HT-29 (cell line): ENCODE measurements at places on chromosomes 5 and 9. TPM values are rescaled to one million over a fixed set of nuclear protein-coding genes. Genes with fewer than 3 reads are reported as not detected.

TRIM7 gene
- total RNA-seq: 2.9 and 5.5 TPM in 2 replicates

NIPSNAP3A gene
- 7.0 TPM in 2 replicates for total RNA-seq

RNF224 gene
- 0.38 TPM in 1 of 2 replicates, not detected in the other for total RNA-seq

IL5 gene
- not detected in 2 replicates for total RNA-seq

NR5A1 gene
- 0.16 and 0.28 TPM in 2 replicates for total RNA-seq

GABRA1 gene
- not detected in 2 replicates for total RNA-seq

SH3RF2 gene
- total RNA-seq: 13.9 and 15.9 TPM in 2 replicates

CDKN2B-AS1 gene
- total RNA-seq: 6.7 and 6.9 TPM in 2 replicates

UGT3A2 gene
- not detected in 2 replicates for total RNA-seq

GPR21 gene
- total RNA-seq: 0.44 TPM in 1 of 2 replicates, not detected in the other

- no peak for DNase-seq
Measured at GRCh38 chr5:154937186-154937717, 759 bp downstream of the GEMIN5 start.

DNA sequence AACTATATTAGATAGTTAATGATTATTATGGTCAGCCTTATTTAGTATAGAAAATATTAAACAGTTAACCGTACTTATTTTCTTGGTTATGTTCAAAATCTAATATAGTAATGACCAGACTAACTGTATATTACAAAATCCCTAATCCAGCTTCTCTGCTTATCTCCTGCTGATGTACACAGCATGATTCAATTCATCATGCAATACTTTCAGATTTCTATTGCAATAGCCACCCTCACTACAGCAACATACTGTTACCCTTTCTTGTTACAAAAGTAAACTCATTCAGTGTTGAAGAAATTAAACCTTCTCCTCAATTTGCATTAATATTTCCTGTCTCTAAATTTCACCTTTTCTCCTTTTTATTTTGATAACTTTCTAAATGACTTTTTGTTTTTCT lies 1375.0 kb upstream of the NUDT12 start:
- DNase-seq: no peak

- no peak for DNase-seq
Measured at GRCh38 chr9:22170556-22170955, 161.5 kb upstream of the CDKN2B start.

DNA sequence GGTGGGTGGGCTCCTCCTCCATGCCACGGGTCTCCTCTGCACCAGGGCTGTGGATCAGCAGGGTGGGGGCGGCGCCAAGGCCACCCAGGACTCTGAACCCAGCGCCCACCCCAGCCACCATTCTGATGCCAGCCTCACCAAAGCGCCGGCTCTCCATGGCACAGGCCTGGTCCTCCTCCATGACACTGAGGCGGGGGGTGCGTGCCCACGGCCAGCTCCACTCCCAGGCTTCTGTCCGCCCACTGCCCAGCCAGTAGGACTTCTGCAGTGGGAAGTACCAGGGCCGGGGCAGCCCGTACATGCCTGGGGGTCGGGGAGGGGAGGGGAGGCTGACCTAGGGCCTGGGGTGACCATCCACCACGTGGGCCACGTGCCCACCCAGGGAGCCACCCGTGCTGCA lies 11.6 kb downstream of the ABCA2 start:
- DNase-seq: no peak

GRCh38 chr9:87910821-87911220 lies 6.9 kb upstream of the SPATA31C1 start:
- DNase-seq: no peak

GRCh38 chr5:94928891-94929290 lies 310.4 kb downstream of the SLF1 start:
- DNase-seq: no peak

DNA sequence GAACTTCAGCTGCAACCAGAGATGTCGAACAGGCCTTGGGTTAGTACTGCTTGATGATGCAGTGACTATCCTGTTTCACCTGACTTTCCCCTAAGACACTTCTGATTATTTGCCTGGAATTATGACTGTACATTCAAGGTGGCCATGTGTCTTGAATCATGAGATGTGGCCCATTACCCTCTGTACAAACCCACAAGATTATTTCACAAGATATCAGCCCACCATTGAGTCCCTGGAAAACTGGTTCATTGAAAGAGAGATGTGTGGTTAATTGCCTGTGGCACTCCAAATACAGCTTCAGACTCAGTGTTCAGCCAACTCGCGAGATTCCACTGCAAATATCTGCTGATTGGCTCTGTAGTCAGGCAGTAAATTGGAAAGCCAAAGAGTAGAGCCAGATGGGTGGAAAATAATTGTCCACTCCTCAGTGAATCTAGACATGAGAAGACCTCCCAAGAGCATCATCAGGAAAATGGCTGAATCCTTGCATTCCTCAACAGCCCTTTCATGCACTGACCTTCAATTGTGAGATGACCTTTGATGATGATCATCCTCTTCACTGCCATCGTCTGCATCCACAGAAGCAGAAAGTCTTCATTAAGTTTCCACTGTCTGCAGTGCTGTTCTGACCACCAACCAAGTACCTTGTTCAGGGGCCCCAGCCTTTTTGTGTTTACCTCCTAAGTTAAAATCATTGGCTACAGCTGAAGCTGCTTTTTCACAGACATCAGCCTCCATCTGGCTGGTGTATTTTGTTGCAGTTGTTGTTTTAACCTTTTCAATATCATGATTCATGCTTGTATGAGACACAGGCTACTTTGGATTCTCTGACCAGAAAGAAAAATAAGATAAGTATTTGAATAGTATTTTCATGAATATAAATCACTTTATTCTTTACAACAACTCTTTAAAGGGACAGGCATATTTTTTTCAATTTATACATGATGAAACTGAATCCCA lies 75.2 kb downstream of the ESM1 start:
- no peak for DNase-seq

DNA sequence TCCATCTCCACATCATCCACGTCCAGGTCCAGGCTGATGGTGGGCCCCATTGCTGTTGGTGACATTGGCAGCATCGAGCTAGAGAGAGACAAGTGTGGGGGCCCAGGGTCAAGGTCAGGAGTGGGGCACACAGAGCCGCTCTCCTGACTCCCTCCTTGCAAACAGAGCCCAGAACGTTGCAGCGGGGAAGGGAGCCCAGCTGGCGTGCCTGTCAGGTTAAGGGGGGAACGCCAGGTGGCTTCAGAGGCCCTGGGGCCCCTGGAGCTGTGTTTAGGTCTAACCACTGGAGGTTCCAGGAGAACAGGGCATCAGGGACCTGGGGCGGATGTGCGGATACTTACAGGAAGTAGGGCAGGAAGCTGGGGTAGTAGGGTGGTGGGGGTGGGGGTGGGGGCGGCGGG lies 7.5 kb downstream of the RNF44 start:
- no peak for DNase-seq

GRCh38 chr9:98940276-98940675 lies 3.4 kb upstream of the COL15A1 start:
- DNase-seq: no peak

- peak; percentile 88 for DNase-seq
Measured at GRCh38 chr5:172479034-172479783, 24.9 kb upstream of the SH3PXD2B start.

GRCh38 chr9:18598969-18599368 lies 125.0 kb downstream of the ADAMTSL1 start:
- no peak for DNase-seq

DNA sequence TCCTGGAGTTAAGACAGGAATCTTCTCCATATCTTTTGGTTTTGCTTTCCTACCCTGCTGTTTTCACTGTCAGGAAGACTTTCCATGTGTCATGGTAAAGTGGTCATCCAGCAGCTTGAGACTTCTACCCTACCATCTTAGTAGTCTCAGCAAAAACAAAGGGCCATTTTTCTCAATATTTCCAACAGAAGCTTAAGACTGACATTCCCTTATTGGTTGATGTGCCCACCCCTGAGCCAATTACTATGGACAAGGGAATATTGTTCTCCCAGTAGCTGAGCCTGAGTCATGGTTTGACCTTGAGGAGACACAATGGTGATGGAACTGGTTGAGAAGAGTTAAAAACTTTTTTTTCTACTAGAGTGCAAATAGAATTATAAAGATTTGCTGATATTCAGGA lies 105.6 kb downstream of the CSNK1G3 start:
- no peak for DNase-seq

DNA sequence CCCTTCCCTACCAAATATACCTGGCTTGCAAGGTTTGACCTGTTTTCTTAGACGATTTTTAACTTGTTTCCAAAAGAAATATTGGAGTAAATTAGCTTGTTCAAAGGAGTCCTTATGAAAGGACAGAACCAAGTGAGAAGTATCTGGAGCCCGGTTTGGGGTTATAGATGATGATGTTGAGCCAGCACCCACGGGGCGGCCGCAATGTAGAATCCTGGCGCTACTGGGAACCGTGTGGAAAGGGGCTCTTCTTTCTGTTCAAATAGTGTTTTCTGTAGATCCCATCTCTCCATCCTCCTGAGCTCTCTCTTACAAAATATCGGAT lies 517 bp upstream of the EXOSC2 start:
- no peak for DNase-seq

GRCh38 chr9:125145425-125145824 lies 2.1 kb upstream of the SCAI start:
- no peak for DNase-seq

DNA sequence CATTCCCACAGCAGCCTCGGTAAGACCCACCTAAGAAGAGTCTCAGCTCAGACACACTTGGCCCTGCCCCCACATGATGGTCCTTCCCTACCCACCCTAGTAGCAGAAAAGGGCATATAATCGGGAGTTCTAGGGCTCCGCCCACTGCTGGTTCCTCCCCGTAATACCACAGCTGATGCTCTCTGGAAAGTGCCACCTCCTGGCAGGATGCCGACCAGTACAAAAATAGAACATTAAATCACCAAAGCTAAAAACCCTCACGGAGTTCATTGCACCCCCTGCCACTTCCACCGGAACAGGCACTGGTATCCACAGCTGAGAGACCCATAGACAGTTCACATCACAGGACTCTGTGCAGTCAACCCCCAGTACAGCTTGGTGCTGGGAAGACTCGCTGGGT lies 271.3 kb downstream of the KIAA0825 start:
- no peak for DNase-seq

DNA sequence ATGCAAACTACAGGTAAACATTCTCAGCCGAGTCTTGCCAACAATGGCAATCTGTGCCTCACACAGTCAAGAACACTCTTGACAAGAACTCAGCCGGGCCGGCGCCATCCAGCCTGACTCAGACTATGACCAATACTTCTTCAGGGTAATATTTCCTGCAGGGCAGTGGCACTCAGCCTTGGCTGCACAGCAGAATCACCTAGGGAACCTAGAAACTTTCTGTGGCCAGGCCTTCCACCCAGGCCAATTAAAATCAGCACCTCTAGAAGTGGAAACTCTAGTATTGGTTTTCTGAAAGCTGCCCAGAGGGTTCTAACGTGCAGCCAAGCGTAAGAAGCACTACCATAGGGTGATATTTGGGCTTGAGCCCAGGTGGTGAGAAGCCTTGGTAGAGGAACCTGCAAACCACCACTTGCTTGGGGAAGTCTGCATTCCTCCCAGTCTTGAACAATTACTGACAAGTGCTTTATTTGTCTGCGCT lies 120.6 kb downstream of the TTLL11 start:
- no peak for DNase-seq

DNA sequence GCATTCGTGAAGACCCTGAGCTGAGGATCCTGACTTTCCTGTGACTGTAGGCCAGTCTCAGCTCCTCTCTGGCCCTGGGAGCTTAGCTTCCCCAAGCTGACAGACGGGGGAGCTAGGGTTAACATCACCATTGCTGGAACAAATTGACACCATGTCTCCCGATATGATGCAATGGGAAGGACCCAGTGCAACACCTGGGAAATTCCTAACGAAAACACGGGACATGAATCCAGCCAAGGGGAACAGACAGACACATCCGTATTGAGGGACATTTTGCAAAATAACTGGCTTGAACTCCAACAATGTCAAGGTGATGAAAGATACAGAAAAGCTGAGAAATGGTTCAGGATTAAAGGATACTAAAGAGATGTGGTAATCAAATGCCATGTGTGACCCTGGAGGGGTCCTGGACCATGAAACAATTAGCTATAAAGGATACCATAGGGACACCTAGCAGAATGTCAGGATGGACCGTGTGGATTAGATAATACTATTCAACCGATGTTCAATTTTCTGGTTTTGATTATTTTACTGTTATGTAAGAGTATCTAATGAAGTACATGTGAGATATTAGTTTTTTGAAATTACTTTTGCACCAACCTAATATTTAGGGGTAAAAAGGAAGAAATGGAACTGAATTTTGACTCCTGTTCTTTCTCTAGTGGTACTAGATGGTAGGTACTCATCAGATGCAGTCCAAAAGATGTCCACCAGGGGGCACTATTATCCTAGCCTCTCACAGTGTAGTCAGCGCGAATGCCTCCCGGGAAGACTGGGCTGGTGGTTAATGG lies 52.7 kb downstream of the NDST1 start:
- DNase-seq: peak; percentile 97

DNA sequence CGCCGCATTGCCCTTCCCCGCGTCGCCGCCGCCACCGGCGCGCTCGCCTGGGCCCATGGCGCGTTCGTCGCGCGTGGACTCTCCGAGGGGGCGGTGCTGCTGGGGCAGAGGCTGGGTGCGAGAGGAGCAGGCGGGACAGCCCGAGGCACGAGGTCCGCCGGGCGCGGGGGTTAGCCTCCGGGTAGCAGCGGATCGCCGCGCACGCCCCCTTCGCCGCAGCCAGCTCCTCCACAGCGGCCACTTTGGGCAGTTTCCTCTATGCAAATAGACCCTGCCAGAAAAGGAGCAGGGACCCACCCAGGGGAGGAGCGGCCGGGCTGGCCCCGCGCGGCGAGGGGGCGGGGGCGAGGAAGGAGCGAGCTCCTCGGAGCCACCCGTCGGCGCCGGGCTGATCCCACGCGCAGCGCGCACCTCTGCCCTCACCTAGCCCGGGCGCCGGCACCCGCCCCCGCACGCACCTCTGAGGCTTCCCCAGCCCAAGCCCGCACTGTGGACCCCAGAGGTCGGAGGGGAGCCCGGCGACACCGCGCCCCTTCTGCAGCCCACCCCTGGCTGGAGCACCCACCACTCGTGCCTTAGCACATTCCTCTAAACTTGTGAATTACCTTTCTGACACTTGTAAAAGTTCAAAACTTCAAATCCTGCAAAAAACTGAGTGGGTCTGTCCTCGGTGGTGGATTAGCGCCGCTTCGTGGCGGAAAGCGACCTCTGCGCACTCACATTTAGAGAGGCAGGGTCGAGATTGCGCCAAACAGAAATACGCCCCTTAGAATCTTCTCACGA lies at the start of gene COL23A1:
TSS of gene COL23A1 (minus strand) at position 253 of the 783 bp plus-strand sequence.
- DNase-seq: no peak

GRCh38 chr9:112422417-112423148 lies 42.7 kb downstream of the HSDL2 start:
- no peak for DNase-seq

DNA sequence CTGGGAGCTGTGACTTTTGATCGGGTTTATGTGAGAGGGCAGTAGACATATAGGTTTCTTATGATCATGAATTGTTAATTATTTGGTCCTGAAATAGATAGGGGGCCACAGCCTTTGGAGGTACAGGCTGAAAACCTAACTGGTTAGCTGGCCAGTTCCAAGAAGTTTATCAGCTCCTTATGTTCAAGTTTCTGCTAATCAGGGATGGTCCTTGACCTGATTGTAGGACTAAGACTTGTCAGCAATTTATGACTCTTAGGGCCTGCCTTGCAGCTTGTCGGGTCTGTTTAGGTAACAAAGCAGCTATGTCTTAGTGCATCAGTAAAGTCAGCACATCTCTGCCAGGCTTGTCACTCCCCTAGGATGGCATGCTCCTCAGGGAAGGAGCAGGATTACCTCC lies 151.8 kb upstream of the RUSC2 start:
- no peak for DNase-seq
